ENCODE measurements at places on chromosomes 7 and 10.

DNA sequence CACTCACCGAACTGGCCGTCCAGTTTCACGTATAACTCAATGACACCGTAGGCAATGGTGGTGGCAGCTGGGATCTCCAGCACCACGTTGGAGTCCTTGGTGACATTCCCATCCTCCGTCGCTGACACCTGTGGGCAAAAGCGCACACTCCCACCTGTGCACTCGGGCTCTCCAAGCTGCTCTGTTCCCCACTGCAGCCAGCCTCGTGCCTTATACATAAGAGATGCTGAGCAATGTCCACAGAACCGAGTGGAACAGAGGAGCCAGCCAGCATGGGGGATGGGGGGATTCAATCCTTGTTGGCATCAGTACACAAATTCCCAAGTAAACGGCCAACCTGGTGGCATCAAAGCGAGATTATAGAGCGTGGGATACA lies 40.0 kb downstream of the GSDME start:
- DNase-seq: no peak

DNA sequence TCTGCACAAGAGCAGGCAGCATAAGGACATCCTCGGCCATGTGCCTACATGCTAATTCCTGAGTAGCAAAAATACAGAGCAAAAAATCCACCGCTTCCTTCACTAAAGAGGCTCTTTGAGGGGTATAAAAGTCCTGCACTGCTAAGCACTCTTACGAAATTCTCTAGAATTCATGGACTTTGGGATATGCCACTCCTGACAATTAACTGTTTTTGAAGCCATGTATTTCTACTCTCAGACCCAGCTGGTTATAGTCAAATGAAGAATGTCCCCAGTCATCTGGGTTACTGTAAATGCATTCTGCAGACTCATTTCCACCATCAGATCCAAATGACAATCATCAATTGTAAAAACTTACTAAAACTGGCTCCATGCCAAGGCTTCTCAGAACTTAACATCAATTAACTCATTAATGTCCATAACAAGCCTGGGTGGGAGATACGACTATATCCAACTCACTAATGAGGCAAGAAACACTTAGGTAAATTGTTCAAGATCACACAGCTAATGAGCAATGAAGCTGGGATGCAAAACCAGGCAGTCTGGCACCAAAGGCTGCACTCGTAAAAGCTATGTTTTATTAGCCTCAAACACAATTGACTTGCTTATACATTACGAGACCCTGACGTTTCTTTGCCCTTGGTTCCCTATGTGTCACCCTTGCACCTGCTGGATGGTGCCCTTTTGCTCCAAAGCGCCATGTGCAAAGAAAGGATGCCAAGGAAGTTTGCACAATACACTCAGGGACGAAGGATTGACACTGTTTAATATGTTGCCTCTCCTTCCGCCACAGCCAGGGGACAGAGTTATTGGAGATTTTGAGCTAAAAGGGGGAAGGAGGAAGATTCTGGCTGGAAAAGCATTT lies 250.4 kb downstream of the ELMO1 start:
- no peak for DNase-seq

GRCh38 chr10:87760195-87760905 lies 57.7 kb downstream of the ATAD1 start:
- no peak for DNase-seq

DNA sequence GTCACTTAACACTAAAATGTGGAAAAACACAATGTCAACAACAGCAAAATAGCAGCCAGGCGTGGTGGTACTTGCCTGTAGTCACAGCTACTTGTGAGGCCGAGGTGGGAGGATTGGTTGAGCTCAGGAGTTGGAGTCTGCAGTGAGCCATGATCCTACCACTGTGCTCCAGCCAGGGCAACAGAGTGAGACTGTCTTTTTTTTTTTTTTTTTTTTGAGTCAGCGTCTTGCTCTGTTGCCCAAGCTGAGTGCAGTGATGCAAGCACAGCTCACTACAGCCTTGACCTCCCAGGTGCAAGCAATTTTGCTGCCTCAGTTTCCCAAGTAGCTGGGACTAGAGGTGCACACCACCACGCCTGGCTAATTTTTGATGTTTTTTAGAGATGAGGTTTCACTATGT lies 6.1 kb downstream of the KCTD7 start:
- DNase-seq: no peak

DNA sequence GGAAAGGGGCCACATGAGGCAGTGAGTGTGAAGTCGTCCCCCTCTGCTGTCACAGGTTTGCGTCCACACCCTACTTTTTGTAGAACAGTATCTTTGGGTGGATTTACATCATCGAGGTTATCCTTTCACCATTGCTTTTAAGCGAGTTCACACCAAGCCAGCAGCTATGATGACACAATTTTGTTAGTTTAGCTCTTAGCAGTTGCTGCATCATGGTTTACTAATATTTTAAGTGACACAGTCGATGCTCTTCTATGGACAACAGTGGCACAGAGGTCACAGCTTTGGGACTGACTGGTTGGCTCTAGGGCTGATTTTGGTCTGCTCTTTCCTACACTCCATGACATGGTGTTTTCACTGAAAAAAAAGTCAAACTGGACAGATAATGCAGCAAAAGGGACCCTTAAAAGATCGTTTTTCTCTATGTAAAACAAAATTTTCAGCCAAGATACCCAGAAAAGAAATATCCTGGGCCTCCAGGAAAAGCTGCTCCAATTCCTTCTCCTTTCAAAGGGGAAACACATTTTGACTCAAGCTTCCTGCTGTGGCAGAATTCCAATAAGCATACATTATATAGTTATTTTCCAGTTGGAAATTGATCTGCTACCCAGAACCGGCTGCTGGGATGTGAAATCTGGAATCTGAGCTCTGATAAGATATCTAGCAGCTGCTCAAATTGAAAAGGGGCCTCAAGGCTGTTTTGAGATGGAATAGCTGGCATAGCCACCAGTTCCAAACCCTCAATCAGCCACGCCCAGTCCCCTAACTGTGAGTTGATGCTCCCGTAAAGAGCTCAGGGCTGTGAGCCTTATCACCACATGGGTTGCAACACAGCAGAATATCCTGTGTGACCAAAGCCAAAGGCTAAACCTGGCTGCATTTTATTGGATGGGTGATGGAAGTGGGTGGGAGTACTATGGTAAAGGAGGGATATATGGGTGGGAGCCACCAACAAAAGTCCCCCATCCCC lies 114.2 kb downstream of the SMURF1 start:
- DNase-seq: no peak

GRCh38 chr7:31896925-31897324 lies 173.3 kb downstream of the PDE1C start:
- no peak for DNase-seq

- DNase-seq: no peak
Measured at GRCh38 chr10:83582407-83583095, 556.8 kb upstream of the GHITM start.

DNA sequence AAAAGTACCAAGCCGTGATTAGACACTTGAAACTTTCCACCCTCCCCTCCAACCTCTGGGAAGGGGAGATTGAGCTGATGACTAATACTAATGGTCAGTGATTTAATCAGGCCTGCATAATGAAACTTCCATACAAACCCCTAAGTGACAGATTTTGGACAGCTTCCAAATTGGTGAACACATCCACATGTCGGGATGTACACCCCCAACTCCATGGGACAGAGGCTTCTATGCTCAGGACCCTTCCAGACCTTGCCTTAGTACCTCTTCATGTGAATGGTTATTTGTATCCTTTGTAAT lies 4.8 kb downstream of the NUB1 start:
- DNase-seq: no peak

DNA sequence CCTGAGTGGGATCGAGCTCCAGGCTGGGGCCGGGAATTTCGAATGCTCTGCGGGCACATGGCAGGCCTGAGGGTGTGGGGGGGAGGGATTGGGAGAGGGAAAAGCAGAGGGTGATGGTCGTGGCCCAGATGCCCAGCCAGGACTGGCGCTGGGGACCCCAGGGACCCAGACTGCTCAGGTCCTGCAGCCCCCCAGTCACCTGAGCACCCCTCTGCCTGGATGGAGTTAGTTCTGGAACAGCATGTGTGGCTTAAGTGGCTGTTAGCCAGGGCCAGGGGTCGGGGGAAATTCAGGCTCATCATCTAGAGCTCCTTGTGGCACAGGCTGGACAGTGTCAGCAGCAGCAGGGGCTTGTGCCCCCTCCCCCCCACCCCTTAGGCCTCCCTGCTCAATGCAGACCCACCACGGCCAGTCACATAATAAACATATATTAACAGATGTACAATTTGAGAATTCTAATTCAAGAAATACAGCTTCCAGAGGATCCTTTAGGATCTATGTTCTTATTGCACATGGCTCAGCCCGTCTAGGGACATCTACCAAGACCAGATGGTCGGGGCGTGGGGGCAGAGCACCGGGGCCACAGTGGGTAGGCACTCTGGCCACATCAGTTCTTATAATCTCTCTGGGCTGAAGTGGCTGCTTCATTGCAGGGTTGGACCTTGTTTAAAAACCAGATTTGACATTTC lies 22.2 kb downstream of the DNAJB12 start:
- DNase-seq: no peak

DNA sequence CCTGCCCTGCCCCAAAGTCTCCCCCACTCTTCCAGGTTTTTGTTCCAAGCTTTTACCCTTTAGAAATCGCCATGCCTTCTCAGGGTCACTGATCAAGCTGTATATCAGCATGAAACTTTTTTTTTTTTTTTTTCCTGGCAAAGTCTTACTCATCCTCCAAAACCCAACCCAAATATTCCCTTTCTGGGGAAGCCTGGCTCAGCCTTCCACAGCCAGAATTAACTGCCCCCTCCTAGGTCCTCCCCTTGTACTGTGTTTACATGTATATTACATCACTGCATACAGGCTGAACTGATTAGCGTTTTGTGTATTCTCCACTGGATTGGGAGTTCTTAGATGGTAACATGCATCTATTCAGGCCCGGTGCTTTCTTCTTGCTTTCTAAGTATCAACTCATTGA lies 4.6 kb upstream of the NOBOX start:
- no peak for DNase-seq

DNA sequence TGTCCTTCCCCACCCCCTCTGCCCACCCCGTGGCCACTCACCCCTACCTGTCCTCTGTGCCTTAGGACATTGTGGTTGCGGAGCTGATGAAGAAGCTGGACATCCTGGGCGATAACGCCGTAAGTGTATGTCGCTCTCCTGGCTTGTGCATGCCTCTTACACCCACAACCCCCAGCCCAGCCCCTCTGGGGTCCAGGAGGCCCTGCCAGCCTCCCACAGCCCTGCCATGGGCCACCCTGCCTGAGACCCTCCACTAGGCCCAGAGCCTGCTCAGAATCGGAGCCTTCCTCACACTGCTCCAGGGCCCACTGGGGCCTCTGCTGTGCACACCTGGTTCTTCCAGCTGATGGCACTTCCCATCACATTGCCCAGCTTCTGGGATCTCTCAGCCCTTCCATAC lies 36.8 kb upstream of the DPYSL4 start:
- no peak for DNase-seq

GRCh38 chr7:100969066-100969615 lies at the start of gene MUC12:
TSS of gene MUC12 (plus strand) at chr7:100969565. CDS start at chr7:100969623, 58 bp downstream.
- DNase-seq: no peak

DNA sequence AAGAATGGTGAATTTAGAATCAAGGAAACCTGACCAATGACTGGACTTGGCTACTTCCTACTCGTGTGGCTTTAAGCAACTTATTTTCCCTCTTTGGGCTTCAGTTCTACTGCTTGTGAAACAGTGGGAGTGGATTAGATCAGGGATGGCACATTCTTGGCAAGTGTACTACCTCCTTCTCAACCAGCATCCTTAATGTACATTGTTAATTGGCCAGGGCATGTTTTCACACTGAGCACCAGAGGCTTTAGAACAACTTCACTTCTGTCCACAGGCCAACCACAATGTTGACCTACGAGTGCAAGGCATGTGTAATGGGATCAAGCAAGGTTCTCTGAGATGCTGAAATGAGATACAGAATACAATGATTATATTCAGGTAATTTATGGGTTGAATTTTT lies 315.3 kb downstream of the ADRA2A start:
- DNase-seq: no peak

DNA sequence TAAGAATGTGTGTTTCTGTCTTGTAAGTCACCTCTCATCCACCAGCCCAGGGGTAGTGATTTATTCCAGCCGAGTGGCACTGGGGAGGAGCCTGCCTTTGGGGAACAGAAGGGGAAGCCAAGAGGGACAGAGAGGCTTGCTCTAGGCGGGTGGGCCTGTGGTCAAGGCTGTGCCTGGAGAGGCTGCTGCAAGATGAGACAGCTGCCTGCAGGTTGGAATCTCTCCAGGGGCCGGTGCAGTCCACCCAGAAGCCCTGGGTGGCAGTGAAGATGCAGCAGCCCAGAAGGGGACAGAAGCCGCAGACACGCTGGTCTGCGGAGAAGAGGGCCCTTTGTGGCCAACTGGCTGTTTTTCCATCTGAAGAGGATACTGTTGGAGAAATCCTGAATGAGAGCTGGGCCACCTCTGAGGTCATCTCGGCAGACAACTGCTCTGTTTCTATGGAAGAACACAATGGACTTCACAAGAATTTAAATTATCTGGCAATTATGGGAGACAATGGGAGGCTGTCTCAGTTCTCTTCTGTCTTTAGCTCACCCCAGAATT lies 175.7 kb downstream of the GFRA1 start:
- DNase-seq: no peak

GRCh38 chr10:63716016-63716580 lies 194.9 kb downstream of the REEP3 start:
- DNase-seq: no peak

GRCh38 chr10:30817541-30817940 lies 188.0 kb upstream of the LYZL2 start:
- DNase-seq: no peak

DNA sequence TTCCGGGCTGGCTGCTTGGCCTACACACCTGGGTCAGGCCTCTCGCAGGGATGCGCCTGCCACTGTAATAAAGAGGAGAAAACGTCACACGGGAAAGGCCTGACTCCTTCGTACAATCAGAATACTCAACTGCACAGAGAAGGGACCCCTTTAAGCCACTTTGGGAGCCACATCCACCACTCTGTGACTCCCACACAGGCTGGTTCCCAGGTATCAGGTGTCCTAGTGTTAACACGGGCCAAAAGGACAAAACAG lies 5.8 kb upstream of the ZNF736 start:
- DNase-seq: no peak

DNA sequence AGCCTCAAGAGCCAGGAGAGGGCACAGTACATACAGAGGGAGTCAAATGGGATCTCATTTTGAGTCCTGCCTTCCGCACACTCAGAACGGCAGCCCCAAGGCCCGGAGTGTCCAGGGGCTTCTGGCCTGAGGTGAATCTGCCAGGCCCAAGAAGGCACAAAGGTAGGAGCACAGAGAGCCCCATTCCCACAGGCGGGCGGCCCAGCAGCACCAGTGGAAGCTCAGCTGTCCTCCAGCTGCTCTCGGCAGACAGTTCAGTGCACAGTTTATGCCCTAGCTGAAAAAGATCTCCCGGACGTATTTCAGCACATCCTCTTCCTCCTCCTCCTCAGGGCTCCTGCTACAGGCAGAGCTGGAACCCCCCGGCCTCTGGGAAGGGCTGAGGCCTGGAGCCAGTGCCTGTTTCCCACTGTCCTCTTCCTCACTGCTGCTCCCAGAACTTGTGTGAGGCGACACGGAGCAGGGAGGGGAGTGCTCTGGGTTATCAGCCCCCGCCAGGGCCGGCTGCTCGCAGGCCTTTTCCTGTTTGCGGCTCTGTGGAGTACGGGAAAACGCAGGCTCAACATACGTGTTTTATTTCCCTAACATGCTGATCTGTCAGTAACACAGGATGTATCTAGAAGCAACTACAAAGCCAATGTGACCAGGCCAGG lies 4.0 kb downstream of the CYREN start:
- DNase-seq: no peak
